Fibroblast of upper back skin (primary cell): ENCODE measurements at places on chromosomes 3 and 15.

DNA sequence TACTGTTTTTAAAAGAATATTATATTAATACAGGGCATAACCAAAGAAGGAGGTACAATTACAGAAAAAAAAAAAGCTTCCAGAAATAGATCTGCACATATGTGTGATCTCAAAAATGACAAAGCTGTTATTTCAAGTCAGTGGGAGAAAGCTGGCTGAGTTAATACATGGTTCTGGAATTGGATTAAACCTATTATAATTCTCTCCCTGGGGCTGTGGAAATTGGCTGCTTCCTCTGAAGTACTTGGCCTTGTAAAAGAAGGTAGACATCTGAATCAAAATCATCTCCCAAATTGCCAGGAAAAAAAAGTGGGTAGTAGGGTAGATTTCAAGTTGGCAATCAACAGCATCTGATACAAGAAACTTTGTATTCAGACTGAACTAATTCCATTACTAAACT, 723.9 kb upstream of the ALCAM start:
- DNase-seq, result no peak

DNA sequence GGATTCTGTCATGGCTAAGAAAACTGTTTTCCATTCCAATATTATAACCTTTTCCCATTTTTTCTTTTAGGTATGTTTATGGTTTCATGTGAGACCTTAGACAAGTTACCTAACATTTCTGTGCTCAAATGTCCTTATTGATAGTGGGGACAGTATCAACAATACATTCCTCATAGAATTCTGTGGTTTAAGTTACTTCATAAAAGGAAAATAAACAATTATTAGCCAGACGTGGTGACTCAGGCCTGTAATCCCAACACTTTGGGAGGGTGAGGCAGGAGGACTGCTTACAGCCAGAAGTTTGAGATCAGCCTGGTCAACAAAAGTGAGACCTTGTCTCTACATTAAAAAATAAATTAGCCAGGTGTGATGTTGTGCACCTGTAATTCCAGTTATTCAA, 436.8 kb upstream of the CNTN4 start:
- no peak for DNase-seq

GRCh38 chr15:53454843-53455721, 304.4 kb downstream of the WDR72 start:
- DNase-seq, result no peak

GRCh38 chr3:61848885-61849284, 287.5 kb downstream of the PTPRG start:
- peak; percentile 88 for DNase-seq

DNA sequence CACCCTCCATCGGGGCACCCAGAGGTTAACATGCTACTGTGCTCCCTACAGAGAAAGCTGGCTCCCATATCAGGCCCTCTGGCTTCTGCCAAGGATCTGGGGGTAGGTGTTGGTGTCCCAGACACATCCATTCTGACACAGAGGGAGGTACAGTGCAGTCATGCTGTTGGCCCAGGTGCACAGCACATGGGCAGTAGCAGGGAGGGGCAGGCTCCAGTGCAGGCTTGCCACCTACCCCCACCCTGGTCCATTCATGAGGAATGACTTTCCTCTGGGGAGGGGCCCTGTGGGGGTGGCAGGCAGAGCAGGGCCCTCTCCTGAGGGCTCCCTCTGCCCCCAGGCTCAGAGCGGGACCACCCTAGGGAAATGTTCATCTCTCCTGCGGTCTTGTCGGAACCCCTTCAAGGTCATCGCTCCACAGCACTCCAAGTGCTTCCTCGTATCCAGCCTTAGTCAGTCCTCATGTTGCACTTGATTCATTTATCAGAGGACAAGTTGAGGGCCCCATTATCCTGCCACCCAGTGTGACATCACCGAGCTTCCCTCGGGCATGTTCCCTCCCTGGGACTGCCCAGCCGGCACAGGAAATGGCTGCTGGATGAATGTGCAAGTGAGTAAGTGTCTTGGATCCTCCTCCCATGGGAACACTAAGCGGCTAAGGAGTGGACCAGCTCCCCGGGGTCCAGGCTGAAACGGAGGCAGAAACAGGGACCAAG, 10.0 kb downstream of the DUSP7 start:
- DNase-seq, result peak; percentile 98
